ENCODE measurements at places on chromosomes 7 and 10.

DNA sequence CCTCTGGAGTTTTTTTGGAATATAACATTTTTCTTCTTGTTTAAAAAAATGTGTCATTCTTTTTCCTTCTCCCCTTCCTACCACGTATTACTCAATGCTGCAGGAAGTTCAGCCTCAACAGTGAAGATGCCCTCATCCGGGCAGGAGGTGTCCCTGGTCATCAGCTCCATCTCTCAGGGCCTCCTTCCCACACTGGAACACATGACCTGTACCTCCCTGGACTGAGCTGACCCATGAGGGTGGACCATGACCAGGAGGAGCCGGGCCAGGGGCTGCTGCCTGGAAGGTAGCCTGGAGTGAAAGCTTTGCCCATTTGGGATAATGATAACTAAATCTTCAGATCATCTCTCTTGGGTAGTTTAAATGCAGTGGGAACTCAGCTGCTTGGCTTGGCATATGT lies 316.5 kb upstream of the ZMIZ1 start:
- DNase-seq: no peak

GRCh38 chr10:22321924-22322640 lies 1.2 kb downstream of the BMI1 start:
- DNase-seq: no peak

GRCh38 chr10:112809736-112810135 lies 140.3 kb upstream of the TCF7L2 start:
- no peak for DNase-seq

DNA sequence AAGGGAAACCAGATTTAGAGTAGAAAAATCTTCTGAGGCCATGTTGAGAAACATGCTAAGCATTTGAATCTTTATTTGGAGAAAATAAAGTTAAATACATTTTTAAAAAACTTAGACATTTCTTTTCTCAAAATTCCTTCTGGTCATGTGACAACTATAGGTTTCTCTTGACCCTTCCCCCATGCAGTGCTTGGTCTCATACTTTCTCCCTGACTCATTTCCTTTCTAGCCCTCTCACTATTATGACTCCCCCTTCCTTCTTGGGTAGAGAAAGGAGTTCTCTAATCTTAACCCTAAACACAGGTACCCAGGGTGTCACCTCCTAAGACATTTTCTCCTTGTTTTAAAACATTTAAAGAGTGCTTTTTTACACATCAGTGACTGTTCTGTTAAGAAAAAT lies 179.5 kb upstream of the TMEM106B start:
- DNase-seq: no peak

DNA sequence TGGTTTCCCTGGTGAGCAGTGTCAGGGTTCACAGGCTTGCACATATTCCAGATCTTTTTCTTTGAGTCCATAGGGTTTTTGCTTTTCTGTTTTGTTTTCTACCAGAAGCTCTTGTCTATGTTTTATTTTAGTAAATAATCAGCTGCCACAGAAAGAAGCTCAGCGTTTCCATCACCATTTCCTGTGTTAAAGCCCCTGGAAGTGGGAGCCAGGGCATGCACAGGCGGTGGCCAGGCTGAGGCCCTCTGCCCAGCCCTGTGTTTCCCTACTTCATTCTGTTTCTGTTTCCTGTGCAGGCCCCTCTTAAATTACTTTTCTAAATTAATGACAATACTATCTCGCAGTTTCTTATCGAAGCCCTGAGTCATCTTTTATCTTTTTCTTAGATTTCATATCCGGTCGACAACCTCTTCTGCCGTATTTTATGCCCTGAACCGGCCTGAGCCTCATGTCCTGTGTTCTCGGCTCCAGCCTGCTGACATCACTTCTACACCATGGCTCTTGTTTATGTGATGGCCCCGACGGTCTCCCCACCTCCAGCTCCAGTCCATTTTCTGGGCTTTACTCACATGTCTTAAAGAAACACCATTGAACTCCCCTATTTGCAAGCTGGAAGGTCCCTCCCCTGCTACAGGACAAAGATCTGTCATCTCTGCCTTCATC lies 442.2 kb downstream of the TCERG1L start:
- no peak for DNase-seq

DNA sequence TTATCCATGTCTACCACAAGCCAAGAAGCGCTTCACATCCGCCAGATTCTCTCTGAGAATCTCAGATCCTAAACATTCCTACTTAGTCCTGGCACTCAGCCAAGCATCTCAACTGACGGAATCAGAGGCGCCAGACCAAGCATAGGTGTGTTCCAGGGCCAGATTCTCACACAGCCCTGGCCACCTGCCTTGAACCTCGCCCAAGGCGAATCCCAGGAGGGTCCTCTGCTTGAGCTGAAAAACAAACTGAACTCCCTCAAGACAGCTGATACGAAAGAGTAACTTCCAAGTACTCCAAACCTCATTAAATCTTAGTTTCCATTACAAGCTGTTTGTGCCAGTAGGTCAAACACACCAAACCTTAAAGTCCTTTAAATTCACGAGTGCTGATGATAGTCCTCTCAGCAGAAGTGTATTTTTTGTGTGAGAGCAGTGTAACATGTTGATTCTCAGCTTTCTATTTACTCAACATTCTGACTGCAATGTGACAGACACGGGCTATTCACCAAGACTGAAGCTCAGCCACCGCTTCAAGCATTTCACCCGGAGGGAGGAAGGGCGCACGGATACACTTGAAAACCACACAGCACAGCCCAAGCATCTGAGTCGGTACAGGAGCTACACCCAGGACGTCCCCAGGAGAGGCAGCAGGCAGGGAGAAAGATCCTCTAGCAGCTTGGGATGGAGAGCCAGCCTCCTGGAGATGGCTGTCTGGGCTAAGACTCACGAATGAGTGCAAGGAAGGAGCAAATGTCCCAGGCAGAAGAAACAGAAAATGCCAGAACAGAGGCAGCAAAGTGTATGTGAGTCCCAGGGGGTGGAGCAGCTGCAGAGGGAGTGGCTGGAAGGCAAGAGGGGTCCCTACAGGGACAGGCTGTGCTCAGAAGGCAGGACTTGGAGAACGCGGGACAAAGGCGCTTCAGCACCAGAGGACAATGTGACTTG lies 6.0 kb downstream of the PARD3 start:
- no peak for DNase-seq

DNA sequence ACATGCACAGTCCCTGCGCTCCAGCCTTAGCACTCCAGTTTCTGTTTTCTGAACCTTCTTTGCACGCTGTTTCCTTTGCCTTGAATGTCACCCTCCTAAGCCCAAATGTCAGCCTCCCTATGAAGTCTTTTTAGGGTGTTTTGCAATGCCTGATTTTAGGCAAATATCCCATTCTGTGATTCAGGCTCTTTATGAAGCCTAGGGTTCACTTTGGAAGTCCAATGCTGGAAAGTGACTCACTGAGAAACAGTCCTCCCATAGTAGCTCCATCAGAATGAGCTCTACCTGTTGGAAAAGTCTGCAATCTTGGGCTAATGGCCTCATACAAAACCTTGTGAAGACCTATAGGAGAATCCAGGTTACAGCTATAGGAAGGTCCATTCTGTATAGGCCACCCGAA lies 5.3 kb downstream of the LAMB4 start:
- DNase-seq: no peak

DNA sequence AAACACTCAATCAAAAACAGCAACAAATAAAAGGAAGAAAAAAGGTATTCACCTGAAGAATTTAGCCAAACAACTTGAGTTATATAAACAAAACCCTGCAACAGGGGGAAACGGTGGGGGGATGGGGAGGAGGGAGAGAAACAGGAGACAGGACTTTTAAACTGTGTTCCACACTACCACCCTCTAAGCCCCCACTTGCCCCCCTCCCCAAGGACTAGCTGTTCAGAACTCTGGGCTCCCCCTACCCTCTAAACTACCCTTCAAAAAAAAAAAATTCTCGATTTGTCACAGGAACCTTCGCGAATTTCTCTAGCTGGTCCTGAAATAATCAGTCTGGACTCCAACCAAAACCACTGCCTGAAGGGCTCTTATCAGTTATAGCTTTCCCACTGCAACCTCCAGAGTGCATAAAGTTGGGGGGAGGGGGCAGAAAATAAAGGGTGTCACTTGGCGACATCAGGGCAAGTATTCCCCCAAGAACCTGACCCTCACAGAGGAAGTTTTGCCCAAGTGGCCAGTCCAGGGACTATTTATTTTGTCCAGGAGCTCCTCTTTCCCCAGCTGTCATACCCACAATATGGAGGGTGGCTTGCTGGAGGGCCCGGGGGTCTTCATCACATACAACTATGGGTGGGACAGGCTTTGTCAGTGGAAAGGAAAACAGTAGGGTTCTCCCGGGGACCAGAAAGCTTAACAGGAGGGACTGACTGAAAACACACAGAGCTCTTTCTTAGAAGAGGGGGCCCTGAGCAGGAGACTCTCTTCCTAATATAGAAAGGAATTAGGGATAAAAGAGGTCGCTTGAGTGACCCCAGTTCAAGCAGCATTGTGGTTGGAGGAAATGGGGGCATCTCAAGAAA lies 1.3 kb downstream of the UBE2H start:
- no peak for DNase-seq

GRCh38 chr7:69814421-69814962 lies 216.2 kb downstream of the AUTS2 start:
- DNase-seq: no peak

DNA sequence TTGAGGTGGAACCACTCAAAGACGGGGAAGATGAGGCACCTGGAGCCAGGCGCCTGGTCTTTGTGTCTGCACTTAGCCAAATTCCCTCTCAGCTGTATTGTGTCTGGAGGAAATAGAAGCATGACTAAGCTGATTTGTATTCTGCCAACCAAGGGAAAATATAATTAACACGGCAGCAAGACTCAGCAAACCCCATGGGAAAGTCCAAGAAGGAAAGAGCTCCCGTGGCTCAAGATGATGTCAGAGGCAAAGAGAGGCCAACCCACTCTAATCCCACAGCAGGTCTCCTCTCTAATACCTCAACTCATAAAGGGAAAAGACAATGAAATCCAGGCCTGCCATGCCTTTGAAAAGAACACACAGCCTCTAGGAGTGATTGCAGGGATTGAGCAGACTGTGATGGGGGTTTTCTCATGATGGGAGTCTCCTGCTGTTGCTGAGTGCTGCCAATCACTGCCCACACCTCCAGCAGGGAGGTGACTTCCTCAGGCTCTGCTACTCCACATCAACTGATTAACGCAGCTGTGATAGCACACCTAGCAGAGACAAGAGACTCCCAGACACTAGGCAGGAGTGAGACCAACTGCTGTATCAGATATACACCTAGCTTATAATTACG lies 255.5 kb upstream of the C7orf33 start:
- DNase-seq: no peak

DNA sequence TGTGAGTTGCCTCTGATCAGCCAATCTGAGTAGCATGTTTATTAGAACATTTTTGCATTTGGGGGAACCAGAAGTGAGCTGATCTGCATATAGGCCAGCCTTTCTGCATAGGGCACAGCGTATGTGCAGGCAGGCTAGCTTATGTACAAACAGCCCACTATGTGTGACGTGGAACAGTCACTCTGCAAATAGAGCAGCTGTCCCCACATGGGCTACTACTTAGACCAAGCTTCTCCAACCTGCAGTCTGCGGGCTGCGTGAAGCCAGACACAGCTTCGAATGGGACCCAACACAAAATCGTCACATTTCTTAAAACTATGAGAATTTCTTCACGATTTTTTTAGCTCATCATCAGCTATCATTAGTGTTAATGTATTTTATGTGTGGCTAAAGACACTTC lies 134.1 kb upstream of the FAM20C start:
- DNase-seq: no peak
